Stimulated activated CD8-positive, alpha-beta memory T cell treated with anti-CD3 and anti-CD28 coated beads, Interleukin-4, amount 100 ng/mL, for 1 hour (primary cell): ENCODE measurements at places on chromosomes 1 and 21.

- no peak for DNase-seq
These were observed 58.3 kb upstream of the SDC3 start for GRCh38 chr1:30966690-30967369.

DNA sequence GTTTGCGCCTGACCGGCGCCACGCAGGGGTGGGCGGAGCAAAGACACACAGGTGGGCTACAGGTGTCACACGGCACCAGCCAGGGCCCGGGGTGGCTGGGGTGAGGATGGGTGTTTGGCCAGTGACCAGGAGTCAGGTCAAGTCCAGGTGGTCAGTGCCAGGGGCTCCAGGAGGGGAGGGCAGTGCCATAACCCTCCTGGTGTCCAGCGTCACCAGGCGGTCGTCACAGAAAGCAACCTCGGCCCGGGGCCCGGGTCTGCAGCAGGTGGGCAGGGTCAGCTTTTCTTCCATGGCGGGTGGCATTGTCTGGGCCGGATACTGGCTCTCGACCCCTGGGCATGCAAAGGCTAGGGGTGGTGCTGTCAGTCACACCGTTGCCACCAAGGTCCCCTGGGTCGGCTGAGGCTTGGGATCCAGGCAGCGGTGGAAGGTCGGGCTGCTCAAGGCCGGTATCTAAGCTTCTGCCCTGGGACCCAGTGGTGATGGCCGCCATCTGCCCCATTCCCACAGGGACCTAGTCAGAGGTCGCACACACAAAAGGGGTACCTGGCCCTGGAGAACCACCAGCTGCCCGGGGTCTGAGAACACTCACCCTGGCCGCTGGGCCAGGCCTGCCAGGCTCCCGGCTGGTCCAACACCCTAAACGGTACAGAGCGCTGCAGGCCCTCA, 1.8 kb downstream of the FNDC10 start:
- no peak for DNase-seq

DNA sequence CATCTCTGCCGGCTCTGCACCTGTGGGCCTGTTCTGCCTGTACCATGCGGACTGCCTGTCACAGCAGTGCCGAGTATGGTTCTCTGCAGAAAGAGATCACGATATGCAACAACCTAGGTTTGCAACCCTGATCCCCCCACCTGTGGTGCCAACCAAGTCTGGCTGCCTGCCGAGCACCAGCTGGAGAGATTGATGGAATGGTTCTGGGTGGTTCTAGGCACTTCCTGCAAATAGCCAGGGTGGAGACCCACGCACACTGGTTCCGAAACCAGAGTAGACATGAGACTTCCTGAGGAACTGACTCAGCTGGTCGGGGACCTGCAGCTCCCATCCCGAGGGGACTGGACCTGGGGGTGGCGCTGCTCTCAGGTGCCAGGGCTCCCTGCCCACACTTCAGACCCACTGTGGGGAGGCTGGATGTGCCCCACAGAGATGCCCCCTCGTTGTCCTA, 5.4 kb downstream of the TPRG1L start:
- DNase-seq: no peak

GRCh38 chr1:41666981-41667631, 182.6 kb upstream of the EDN2 start:
- DNase-seq: no peak

GRCh38 chr1:7463526-7463925, 307.6 kb upstream of the VAMP3 start:
- DNase-seq: no peak

- no peak for DNase-seq
These were observed 45.0 kb downstream of the APP start for GRCh38 chr21:26125433-26126167.

GRCh38 chr1:38783640-38784229, 75.8 kb downstream of the RRAGC start:
- no peak for DNase-seq

DNA sequence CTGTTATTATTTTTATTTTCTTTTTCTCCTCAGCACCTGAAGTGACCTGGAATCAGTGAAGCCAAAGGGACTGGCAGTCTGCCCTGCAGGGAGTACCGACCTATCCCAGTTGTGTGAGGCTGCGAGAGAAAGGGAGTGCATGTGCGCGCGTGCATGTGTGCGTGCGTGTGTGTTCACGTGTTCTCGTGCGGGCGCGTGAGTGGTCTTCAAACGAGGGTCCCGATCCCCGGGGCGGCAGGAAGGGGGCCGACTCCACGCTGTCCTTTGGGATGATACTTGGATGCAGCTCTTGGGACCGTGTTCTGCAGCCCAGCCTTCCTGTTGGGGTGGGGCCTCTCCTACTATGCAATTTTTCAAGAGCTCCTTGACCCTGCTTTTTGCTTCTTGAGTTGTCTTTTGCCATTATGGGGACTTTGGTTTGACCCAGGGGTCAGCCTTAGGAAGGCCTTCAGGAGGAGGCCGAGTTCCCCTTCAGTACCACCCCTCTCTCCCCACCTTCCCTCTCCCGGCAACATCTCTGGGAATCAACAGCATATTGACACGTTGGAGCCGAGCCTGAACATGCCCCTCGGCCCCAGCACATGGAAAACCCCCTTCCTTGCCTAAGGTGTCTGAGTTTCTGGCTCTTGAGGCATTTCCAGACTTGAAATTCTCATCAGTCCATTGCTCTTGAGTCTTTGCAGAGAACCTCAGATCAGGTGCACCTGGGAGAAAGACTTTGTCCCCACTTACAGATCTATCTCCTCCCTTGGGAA, 123.3 kb downstream of the PRDM2 start:
- DNase-seq: no peak

- DNase-seq: no peak
These were observed 518.5 kb upstream of the ZRANB2 start for GRCh38 chr1:71599306-71599705.

- DNase-seq: no peak
These were observed 126.3 kb upstream of the F3 start for GRCh38 chr1:94667818-94668217.

GRCh38 chr1:118160806-118161205, 24.2 kb downstream of the SPAG17 start:
- DNase-seq: no peak

DNA sequence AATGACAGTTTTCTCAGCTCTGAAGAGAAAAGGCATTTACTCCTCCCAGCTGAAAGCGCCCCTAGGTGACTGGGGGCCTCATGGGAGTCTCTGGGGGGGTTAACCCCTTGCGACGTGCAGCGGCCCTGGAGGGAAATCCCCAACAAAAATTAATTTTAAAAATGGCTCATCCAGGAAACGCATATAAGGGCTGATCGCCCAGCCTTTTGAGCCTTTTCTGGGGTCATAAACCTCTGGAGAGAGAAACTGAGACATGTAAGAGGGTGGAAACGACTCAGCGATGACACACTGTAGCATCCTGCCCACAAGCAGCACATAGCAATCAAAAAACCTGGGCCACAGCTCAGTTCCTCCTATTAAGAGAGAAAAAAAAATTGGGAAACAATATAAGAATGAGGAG, 20.4 kb upstream of the HPDL start:
- no peak for DNase-seq

DNA sequence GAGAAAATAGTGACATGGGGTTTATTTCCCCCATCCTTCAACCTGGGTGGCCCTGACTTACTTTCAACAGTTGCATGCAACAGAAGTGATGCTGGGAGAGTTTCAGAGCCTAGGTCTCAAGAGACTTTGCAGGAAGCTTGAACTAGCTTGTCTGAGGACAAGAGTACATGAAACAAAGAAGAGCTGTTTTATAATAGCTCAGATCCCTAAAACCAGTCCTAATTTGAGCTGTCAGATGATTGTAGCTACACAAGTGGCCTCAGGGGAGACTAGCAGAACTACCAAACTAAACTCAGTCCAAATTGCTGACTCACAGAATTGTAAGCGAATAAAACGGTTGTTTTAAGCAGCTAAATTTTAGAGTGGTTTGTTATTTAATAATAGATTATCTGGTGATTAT, 17.1 kb downstream of the RC3H1 start:
- no peak for DNase-seq

DNA sequence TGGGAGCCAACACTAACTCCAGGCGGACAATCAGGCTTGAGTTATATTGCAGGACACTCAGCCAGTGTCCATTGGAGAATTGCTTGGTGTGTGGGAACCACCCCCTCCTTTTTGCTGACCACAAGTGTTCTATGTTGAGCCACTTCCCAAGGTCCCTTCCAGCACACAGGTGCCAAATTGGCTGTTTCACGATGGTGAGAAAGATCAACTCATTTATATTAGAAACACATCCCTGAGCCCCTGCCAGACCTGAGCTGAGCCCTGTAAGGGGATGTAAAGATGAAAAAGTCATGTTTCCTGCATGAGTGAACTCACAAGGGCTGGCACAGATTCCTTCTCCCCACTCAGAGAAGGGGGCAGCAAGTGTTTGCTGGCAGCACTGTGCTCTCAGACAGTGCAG, 96.5 kb downstream of the KCNN3 start:
- no peak for DNase-seq

DNA sequence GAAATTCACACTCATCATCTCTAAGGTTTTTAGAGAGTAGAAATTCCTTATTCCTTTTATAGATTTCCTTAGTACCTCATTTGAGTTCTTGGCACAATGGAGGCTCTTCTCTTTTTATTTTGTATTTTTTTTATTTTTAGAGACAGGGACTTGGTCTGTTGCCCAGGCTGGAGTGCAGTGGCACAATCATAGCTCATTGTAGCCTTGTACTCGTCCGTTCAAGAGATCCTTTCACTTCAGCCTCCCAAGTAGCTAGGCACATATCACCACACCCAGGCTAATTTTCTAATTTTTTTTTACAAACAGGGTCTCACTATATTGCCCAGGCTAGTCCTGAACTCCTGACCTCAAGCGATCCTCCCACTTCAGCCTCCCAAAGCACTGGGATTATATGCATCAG, 29.6 kb downstream of the RGL1 start:
- no peak for DNase-seq

DNA sequence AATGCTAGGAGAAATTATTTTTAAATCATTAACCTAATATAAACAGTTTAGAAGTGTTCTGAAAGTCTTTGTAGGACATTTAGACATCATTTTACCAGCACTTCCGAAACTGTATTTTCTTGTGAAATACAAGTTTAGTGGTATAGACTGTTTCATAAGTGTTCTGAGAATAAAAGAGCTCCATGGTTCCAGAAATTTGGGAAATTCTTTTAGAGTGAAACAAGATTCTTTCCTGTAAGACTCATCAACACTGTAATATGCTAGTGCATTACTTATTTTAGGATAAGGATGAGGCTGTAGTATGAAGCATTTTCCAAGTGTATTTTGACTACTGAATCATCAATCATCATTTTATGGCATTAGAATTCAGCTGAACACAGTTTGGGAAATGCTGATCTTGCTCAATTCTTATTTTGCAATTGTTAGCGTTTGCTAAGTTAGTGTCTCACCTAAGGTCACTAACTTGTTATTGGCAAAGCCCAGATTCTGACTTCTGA, 73.4 kb downstream of the CEP350 start:
- DNase-seq: no peak

- DNase-seq: no peak
These were observed 205.7 kb upstream of the PTBP2 start for GRCh38 chr1:96515925-96516324.
